Inflammatory macrophage treated with lipopolysaccharide for 1 hour (primary cell): ENCODE measurements at places on chromosomes 1 and 21.

- no peak for DNase-seq
Measured at GRCh38 chr1:212586206-212587015, 22.1 kb upstream of the ATF3 start.

GRCh38 chr1:19000065-19000464 is 43.6 kb upstream of the IFFO2 start:
- no peak for DNase-seq

DNA sequence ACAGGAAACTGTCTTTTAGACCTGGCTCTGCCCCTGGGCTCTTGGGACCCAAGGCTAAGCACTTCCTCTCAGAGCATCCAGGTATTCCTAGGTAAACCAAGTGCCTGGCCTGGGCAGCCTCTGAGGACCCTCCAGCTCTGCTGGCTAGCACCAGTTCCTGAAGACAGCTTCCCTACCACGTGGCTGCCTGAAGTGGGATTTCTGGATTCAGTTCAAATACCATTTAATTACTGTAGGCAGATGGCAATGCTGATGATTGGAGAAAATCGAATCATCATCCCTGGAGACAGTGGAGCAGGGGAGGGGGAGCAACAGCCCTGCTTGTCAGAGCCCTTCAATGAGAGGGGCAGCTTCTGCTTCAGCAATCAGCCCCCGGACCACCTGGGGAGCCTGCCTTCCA is 11.9 kb downstream of the KIF21B start:
- no peak for DNase-seq

DNA sequence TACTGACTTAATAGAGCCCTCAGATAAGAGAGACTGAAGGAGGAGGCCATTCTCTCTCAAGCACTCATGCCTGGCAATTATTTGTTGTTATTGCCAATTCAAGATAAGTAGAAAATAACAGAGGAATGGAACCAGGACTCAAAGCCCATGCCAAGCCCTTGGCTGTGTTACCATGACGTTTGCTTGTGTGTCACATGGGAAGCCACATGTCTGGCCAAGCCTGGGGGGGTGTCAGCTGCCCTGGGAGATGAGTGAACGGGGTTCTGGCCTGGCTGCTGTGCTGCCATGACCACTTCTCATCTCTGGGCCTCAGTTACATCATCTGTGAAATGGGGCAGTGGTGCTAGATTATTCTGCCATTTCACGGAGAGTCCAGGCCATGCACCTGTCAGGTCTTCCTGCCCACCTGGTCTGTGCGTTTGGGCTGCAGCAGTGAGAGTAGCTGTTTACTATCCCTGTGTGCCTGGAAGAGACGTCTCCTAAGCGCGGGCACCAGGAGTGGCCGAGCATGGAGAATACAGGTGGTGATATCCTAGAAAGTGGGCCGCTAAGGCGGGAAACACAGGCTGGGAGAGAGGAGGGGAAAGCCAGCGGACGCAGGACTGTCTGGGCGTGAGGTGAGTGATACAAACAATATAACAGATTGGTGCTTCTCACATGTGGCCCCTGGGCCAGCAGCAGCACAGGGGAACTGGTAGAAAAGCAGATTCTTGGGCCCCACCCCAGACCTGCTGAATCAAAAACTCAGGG is 67.8 kb downstream of the MAN1C1 start:
- no peak for DNase-seq

- no peak for DNase-seq
Measured at GRCh38 chr1:167554028-167554779, 642 bp upstream of the CREG1 start.

DNA sequence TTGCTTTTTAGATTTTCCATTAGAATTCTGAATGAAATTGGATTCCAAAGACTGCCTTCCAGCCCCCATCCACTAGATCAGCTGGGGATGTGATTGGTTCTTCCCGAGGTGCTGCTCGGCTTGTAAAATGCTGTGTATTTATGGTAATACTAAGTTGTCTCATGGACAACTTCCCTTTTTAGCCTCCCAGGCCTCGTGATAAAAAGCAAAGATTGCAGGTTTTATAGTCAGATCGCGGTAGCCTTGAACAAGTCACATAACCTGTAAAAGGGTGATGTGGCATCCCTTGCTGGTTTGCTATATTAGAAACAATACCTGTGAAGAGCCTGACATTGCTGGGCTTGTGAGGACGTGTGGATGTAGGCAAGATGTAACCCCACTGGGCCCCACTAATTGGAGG is 10.4 kb downstream of the MUL1 start:
- DNase-seq: peak; percentile 24

DNA sequence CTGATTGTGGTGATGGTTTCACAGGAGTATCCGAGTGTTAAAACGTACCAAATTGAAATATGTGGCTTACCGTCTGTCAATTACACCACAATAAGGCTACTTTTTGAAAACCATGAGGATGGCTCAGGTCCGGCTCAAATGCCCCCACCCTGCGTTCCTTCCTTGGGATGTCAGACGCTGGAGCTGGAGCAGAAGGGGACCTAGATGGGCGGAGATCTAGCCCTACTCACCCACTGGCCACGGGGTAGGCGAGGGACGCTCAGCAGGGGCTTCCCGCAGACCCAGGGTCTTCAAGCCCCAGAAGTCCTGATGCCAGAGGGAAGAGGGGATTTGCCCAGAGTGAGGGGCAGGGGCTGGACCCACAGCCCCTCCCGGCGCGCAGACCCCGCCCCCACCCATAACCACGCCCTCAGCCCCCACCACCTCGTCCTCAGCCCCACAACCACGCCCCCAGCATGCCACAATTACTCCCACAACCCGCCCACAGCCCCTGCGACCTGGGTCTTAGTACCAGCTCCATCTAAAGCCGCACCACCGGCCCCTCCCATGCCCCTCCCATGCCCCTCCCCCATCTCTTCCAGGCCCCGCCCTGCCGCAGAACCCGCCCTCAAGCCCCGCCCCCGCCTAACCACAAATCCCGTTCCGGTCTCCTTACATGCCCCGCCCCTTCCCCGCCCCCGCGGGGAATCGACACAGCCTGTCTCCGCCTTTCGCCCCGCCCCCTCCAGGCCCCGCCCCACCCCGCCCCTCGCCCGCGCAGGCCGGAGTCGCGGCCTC is at the start of gene LRRC3:
Gene LRRC3 (plus strand): TSS at position 764 of the 777 bp plus-strand sequence. CDS start 1,135 bp downstream, outside the sequence.
- DNase-seq: peak; percentile 81

DNA sequence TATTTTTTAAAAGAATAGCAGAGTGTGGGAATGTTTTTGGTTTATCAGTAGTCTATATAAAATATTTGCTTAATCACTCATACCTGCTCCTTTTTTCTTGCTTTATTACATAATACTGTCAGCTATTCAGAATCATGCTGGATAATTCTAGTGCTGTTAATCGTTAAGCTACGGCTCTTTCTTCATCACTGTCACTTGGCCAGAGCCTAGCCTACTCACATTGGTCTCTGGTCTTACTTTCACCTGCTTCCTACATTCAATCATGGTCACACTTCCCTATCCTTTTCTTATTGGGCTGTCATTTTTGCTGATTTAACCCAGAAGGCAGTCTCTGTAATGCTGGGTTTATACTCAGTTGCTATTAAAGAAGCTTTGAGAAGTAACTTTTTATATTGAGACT is 2.5 kb downstream of the KLHL20 start:
- no peak for DNase-seq

DNA sequence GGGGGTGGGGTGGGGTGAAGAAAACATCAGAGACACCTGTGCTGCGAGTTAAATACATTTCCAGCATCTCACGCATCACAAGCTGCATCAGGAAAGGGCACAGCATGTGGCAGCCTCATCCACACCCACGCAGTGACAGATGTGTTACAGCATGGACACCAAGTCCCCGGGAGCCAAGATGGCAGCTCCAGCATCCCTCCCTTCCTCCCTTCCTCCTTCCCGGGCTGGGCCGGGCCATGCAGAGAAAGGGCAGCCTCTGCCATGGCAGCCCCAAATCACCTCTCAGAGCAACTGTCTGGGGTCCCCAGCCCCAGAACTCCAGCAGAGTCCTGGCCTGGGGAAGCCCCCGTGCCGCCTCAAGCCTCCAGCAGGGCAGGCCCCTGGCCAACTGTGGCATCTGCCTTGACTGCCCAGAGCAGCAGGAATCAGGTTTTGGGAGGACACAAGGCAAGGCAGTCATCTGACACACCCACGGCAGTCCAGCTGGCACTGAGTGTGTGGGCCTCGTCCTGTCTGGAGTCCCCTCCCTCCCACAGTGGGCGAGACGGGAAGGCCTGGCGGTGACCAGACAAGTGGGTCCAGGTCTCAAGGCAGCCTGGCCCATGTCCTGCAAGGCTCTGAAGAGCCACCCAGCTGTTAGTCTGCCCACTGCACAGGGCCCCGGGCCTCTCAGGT is 6.2 kb downstream of the SMIM1 start:
- DNase-seq: no peak

DNA sequence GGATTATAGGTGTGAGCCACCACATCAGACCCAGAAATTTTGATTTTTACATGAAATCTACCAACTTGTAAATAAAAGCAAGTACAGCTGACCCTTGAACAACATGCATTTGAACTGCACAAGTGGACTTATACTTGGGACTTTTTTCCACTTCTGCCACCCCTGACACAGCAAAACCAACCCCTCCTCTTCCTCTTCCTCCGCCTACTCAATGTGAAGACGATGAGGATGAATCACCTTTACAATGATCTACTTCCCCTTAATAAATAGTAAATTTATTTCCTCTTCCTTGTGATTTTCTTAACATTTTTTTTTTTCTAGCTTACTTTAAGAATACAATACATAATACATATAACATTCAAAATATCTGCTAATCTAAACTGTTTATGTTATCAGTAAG is 17.5 kb upstream of the YRDC start:
- DNase-seq: peak; percentile 89

DNA sequence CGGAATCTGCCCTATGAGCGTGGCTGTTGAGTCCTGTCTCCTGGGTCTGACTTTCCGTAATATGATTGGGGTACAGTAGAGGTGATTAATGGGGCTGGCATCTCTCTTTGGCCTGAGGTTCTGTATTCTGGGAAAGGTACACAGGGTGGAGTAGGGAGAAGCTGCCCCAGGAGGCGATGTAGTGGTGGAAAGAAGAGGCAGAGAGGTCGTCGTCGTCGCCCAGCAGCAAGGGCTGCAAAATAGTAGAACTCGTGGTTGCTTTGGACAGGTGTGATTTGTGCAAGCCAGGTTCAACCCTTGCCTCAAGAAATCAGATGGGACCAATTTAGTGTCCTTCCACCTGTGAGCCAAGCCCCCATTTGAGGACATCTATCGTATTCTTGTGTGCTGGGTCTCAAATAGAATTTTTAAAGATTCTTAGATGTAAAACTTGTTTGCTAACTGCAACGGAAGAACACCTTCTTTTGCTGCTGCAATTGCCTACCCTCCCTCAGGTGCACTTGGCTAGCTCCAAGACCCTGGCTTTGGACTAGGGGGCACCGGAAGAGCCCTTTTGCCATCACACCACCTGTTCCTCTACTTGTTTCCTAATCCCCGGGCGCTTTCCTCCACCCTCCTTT is 1.3 kb upstream of the HMGN2 start:
- DNase-seq: no peak

GRCh38 chr1:11893907-11894251 is 32.3 kb downstream of the KIAA2013 start:
- peak; percentile 8 for DNase-seq

DNA sequence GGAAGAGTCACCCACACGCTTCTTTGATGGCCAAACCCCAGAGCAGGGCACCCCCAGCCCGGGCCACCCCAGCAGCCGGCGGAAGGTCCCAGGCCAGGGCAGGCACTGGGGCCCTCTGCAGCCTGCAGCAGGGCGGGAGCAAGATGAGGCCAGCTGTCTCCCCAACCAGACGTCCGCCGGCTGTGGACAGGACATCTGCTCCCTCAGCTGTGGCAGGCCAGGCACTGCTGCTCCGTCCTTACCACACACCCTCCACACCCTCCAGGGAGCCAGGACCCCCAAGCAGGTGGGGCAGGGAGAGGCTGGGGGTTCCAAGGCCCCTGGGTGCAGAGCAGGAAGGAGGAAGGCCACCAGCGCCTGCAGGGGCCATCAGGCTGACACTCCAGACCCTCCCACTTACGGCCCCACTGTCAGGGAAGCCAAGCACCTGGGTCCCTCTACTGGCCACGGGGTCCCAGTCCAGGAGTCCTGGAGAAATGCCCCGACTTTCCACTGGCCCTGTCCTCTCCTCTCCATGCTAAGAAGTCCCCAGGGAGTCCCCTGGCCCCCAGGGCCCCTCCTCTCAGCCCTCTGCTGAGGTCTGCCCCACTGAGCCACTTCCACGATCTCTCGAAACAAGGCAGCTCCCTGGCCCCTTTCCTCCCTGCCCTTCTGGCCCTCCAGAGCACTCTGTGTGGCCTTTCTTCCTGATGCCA is 5.6 kb downstream of the WNT9A start:
- DNase-seq: no peak

GRCh38 chr1:112776688-112777087 is 61.6 kb upstream of the PPM1J start:
- DNase-seq: no peak

GRCh38 chr1:235326719-235327558 is 1.0 kb downstream of the ARID4B start:
- DNase-seq: peak; percentile 71

- DNase-seq: no peak
Measured at GRCh38 chr1:198449727-198450433, 90.6 kb downstream of the ATP6V1G3 start.

- DNase-seq: no peak
Measured at GRCh38 chr1:56031001-56031400, 548.4 kb downstream of the PLPP3 start.

- no peak for DNase-seq
Measured at GRCh38 chr1:18830596-18830995, 28.9 kb downstream of the TAS1R2 start.

- no peak for DNase-seq
Measured at GRCh38 chr1:230074270-230074669, 7.2 kb downstream of the GALNT2 start.

- no peak for DNase-seq
Measured at GRCh38 chr1:8551057-8551456, 233.1 kb downstream of the SLC45A1 start.

DNA sequence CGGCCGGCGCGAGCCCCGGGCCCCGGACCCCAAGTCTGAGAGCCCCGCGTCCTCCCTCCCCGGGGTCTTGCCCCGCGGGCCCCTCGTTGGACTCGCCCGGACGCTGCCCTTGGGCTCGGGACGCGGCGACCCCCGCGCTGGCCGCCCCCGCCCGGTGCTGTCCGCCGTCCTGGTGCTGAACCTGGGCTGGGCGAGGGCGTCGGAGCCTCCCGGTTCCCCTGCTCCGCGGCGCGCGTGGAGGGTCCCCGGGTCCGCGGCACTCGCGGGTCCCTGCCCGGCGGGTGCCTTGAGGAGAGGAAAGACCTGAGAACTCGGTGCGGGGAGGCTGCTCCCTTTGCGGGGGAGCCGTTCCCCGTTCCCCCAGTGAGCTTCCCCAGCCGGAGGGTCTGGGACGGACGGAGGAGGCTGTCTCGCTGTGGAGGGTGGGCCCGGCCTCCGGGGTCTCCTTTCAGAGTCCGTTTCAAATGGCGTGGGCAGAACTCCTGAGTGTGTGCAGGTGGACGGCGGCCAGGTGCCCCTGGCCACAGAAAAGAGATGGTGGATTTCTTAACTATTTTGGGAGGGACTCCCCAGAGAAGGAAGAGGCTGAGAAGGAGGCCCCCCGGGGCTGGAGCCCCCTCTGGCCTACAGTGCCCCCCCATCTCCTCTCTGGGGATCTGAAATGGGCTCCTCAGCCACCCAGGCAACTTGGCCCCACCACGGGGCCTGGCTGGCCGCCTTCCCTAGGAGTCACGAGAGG is 595 bp downstream of the GABRD start:
- no peak for DNase-seq
